AG08396 (cell line): ENCODE measurements at places on chromosomes 4 and X.

DNA sequence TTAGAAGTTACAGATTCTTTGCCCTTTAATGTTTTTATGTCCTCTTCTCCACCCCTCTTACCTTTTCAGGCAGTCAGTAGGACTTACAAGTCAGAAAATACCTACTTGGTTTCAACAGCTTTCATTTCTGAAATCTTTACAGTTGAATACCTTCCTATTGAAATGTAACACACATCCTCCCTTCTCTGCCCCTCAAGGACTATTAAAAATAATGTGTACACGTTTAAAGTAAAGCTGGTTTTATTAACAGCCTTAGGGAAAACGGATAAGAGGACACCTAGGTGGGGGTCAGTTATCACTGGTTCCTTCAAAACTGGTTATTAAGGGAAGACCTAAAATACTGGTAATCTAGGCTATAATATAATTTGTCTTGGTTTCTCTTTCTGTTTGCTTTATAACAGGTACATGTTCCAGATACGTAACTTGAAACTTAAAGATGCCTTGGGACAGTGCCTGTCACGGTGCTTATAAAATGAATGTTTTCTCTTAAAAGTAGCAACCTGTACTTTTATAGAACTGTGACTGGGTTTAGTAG, 1.8 kb downstream of the CCSER1 start:
- no peak for DNase-seq

DNA sequence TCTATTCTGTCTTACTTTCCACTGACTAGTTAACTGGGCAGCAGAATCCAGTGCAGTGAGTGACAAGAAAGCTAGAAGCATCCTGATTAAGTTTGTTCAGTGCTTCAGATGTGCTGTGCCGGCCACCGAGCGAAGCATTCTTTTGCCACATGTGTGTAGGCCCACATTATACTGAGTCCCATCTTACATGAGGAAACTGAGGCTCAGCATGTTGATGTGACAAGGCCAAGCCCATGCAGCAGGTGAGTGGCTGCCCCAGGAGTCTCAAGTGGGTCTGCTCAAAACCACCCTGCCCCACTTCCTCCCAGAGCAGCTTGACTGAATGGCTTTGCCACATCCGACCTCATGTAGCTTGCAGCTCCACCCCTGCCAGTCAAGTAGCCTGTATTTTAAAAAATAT, 50.5 kb downstream of the RHOH start:
- DNase-seq: no peak

GRCh38 chr4:184331268-184331995, 113.8 kb upstream of the ENPP6 start:
- no peak for DNase-seq

GRCh38 chrX:36577006-36577405, 431.2 kb upstream of the FAM47C start:
- DNase-seq: no peak

GRCh38 chr4:178696515-178696914, 1254.3 kb upstream of the AGA start:
- no peak for DNase-seq

- peak; percentile 7 for DNase-seq
Measured at GRCh38 chrX:102067966-102068723, 57.3 kb upstream of the TCEAL2 start.

- DNase-seq: no peak
Measured at GRCh38 chr4:183920512-183920911, 15.4 kb downstream of the STOX2 start.

DNA sequence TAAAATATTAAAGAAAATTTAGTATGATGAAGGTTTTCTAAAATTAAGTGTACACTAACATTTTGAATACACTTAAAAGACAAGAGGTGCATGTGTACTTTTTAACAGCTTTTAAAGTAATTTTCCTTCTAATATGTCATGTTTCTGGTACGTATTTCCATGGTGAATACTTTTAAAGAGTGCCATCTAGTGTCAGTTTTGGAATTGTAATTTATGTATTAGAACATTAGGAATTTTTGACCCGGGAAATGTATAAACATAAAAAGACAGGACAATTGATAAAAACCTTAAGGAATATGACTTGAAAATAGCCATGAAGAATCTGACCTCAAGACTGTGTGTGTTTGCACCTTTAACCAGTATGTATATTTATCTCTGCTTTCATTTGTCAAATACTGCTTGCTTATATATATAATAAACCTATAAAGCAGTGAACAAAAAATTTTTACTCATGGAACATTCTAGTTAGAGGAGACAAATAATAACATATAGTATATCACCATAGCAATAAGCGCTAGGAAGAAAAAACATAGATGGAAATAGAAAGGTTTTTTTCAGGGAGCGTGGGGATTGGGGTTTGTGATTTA, 7.2 kb downstream of the GSTCD start:
- DNase-seq: peak; percentile 27

DNA sequence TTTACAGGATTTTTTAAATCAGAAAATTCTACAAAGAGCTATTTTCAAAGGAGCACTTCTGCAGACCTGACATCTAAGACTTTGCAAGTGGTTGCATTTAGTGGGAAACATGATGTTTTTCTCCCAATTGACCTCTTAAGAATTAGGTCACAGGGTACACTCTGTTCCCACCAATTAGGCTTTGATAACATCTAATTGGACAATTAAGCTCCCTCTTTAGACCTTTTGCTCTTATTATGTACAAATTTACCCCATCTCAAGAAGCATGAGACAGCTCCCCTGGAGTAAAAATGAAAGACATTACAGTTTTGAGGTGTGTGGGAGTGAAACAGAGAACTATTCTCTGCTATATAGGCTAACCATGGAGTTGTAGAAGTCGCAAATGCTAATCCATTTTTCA, 31.8 kb upstream of the AGA start:
- no peak for DNase-seq
